MCF 10A (cell line): ENCODE measurements at places on chromosomes 1 and 21. TPM values are rescaled to one million over a fixed set of nuclear protein-coding genes. Genes with fewer than 3 reads are reported as not detected.
A peak's percentile ranks its signal among the peaks of the same experiment; 100 is the strongest.

Gene WDR77
- 35.7 and 54.2 TPM in 2 replicates for total RNA-seq

Gene KCNQ4
- total RNA-seq: not detected in 2 replicates

Gene RSBN1
- total RNA-seq: 11.8 and 15.7 TPM in 2 replicates

Gene ERICH3
- not detected in 2 replicates for total RNA-seq

Gene ZNF683
- not detected in 2 replicates for total RNA-seq

Gene TBX19
- 1.6 and 2.4 TPM in 2 replicates for total RNA-seq

Gene RGS4
- 0.28 TPM in 1 of 2 replicates, not detected in the other for total RNA-seq

Gene LRRC3
- not detected in 2 replicates for total RNA-seq

Gene IGSF9
- total RNA-seq: 0.25 and 0.44 TPM in 2 replicates

GRCh38 chr1:37487619-37487984, 13.2 kb downstream of the ZC3H12A start:
- H3K27ac ChIP-seq: peak overlapping the region; percentile 37
- H3K4me3 ChIP-seq: no peak overlapping the region
- H3K4me1 ChIP-seq: peaks cover 20% of the 10 kb centered on the region
- peaks cover 69% of the 10 kb centered on the region for H3K36me3 ChIP-seq
- DNase-seq: no peak
- H3K27me3 ChIP-seq: no peaks in the 10 kb centered on the region

GRCh38 chr1:182050481-182051448, 10.7 kb downstream of the ZNF648 start:
- peaks cover 6% of the 10 kb centered on the region for H3K4me1 ChIP-seq
- no peak overlapping the region for H3K27ac ChIP-seq
- no peaks in the 10 kb centered on the region for H3K36me3 ChIP-seq
- H3K4me3 ChIP-seq: no peak overlapping the region

DNA sequence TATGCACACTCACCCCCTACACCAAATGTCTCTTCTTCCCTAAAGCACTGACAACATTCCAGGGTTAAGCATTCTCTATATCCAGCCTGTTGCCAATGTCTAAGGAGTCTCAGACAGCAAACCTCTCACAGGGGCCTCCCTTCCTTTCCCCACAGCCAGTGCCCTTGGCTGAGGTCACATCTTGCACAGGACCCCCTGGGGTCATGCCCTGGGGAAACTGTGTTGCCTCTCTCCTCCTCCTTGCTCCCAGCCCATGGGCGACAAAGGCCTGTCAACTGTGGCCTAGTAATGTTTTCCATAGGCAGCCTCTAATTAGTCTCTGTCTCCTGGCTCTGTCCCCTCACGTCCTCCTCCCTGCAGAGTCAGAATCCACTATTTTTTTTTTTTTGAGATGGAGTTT, 54.6 kb downstream of the NENF start:
- H3K4me3 ChIP-seq: no peak overlapping the region
- H3K4me1 ChIP-seq: peaks cover 48% of the 10 kb centered on the region
- H3K36me3 ChIP-seq: no peaks in the 10 kb centered on the region
- peak overlapping the region; percentile 97 for H3K27ac ChIP-seq

DNA sequence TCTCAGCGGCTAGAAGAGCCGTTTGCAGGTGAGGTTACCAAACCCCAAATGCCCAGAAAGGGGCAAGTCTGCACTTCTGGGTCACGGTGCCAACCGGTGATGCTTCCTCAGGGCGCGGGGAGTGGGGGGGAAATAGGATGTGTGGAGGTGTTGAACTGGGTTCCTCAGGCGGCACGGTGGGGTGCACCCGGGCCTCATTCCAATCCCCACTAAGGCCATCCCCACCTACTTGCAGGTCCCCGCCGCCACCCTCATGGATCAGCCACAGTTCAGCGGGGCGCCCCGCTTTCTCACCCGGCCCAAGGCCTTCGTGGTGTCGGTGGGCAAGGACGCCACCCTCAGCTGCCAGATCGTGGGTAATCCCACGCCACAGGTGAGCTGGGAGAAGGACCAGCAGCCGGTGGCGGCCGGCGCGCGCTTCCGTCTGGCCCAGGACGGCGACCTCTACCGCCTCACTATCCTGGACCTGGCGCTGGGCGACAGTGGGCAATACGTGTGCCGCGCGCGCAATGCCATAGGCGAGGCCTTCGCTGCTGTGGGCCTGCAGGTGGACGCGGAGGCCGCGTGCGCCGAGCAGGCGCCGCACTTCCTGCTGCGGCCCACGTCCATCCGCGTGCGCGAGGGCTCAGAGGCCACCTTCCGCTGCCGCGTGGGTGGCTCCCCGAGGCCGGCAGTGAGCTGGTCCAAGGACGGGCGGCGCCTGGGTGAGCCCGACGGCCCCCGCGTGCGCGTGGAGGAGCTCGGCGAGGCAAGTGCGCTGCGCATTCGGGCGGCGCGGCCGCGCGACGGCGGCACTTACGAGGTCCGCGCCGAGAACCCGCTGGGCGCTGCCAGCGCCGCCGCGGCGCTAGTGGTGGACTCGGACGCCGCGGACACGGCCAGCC, 3.9 kb downstream of the OBSCN start:
- no peaks in the 10 kb centered on the region for H3K27me3 ChIP-seq
- DNase-seq: no peak
- peak overlapping the region; percentile 34 for H3K4me3 ChIP-seq
- no peaks in the 10 kb centered on the region for H3K36me3 ChIP-seq
- H3K4me1 ChIP-seq: peaks cover 8% of the 10 kb centered on the region

DNA sequence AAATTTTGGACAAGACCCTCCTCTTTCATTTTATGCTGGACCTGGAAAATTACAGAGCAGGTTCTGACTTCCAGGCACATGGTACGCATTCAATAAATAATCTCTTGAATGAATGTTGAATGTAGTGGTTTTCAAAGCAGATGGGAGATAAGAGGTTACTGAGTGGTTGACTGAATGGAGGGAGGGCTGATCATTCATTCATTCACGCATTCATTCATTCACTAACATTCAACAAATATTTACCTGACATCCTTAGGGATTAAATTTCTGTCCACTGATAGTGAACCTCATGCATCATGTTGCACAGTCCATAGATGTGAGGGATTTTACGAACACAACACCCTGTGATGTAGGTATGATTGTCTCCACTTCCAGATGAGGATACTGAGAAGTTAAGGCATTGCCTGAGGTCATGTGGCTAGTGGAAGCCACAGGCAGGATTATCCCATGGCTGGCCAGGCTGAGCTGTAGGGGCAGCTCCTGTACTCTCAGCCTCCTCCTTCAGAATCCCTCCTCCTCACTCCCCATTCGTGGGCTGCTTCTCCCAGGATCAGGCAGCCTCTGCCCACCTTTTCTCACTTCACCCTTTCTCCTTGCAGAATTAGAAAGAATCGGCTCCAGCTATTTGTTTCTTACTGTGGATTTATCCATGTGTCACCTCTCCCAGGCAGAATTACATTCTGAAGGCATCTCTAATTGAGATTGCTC, 48.4 kb upstream of the ATP5PO start:
- no peak for DNase-seq
- H3K36me3 ChIP-seq: no peaks in the 10 kb centered on the region
- no peak overlapping the region for H3K4me3 ChIP-seq

GRCh38 chr1:175870217-175870616, 126.8 kb upstream of the TNR start:
- DNase-seq: no peak
- H3K4me3 ChIP-seq: no peak overlapping the region

GRCh38 chr1:60133000-60133673, 59.6 kb upstream of the C1orf87 start:
- H3K4me1 ChIP-seq: peaks cover 5% of the 10 kb centered on the region
- H3K27me3 ChIP-seq: peaks cover 44% of the 10 kb centered on the region
- H3K36me3 ChIP-seq: no peaks in the 10 kb centered on the region
- H3K27ac ChIP-seq: no peak overlapping the region
- H3K4me3 ChIP-seq: no peak overlapping the region
- DNase-seq: no peak

- DNase-seq: no peak
- no peak overlapping the region for H3K4me3 ChIP-seq
- no peaks in the 10 kb centered on the region for H3K36me3 ChIP-seq
- no peaks in the 10 kb centered on the region for H3K27me3 ChIP-seq
These were observed 789.2 kb upstream of the RGS18 start for GRCh38 chr1:191368891-191369654.

DNA sequence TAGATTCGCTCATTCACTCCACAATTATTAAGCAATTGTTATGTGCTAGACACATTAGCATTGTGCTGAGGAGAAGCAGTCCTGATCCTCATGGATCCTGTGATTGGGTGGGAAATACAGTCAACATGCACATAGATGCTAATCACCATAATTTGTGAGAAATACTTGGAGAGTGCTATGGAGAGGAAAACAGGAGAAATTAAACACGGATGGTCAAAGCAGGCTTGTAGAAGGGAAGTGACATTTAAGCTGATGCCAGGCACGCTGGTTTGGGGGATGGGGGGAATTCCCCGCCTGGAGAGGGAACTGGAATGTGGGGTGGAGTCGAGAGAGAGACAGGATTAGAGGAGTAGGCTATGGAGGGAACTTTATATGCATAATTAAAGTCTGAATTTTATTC, 52.2 kb upstream of the L1TD1 start:
- H3K36me3 ChIP-seq: peaks cover 28% of the 10 kb centered on the region
- DNase-seq: no peak
- no peaks in the 10 kb centered on the region for H3K27me3 ChIP-seq
- H3K4me3 ChIP-seq: no peak overlapping the region

- no peaks in the 10 kb centered on the region for H3K4me1 ChIP-seq
- H3K36me3 ChIP-seq: no peaks in the 10 kb centered on the region
- H3K27me3 ChIP-seq: no peaks in the 10 kb centered on the region
- no peak for DNase-seq
These were observed 82.3 kb upstream of the TIAM1 start for GRCh38 chr21:31426235-31426797.

GRCh38 chr1:182851825-182852224, 12.7 kb downstream of the DHX9 start:
- H3K4me3 ChIP-seq: no peak overlapping the region
- H3K27ac ChIP-seq: no peak overlapping the region
- H3K27me3 ChIP-seq: no peaks in the 10 kb centered on the region
- DNase-seq: no peak
- peaks cover 100% of the 10 kb centered on the region for H3K36me3 ChIP-seq
- H3K4me1 ChIP-seq: peaks cover 31% of the 10 kb centered on the region

DNA sequence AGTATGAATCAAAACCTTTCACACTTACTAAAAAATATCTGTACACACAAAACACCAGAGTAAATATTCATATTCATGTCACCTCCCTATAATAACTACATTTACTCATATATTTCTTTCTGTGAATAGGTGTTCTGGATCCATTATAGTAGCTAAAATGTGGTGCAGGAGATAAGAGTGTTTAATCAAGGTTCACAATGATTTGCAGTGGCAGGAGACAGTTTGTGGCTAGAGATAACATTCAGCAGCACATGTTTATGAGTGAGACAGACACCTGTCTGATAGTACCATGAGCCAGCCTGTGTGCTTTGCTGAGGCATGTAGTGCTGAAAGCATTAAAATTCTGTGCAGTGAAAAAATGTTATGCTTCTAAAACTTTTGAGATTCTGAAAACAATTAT, 410.3 kb downstream of the SRGAP2C start:
- no peak for DNase-seq
- H3K4me3 ChIP-seq: no peak overlapping the region
- no peaks in the 10 kb centered on the region for H3K27me3 ChIP-seq

GRCh38 chr1:28064064-28064463, 24.3 kb downstream of the EYA3 start:
- H3K27ac ChIP-seq: no peak overlapping the region
- peak; percentile 61 for DNase-seq
- H3K27me3 ChIP-seq: no peaks in the 10 kb centered on the region
- peaks cover 24% of the 10 kb centered on the region for H3K4me1 ChIP-seq
- peak overlapping the region; percentile 23 for H3K4me3 ChIP-seq
- peaks cover 8% of the 10 kb centered on the region for H3K36me3 ChIP-seq

DNA sequence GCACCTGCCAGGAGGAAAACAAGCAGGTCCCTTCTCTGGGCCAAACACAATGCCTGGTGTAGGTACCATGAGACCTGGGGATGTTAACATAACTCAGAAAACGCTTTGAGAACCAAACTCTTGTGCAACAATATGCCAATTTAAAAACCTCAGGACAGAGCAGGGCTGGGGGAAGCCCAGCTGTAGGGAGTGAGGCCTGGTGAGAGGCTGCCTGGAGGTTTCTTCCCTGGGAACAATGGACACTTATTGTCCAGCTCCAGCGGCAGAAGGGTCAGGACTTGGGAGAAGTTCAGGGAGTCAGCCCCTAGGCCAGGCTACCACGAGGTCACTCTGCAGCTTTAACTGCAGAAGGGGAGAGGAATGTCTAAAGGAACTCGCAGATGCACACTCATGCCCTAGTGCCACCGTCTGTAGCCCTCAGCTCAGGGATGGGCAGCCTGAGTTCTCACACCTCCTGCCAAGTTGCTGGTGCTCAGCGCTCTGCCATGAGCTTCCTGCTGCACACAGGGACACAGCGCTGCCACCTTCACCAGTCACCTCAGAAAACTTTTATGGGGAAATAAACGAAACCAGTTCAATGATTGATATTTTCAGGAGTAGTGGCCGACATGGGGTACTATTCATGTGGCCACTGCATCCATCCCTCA, 8.5 kb downstream of the GPR157 start:
- no peaks in the 10 kb centered on the region for H3K27me3 ChIP-seq
- H3K4me3 ChIP-seq: no peak overlapping the region
- H3K4me1 ChIP-seq: peaks cover 4% of the 10 kb centered on the region
- no peak for DNase-seq
- H3K36me3 ChIP-seq: peaks cover 7% of the 10 kb centered on the region
- no peak overlapping the region for H3K27ac ChIP-seq

GRCh38 chr1:234601301-234602017, 8.5 kb downstream of the IRF2BP2 start:
- H3K27me3 ChIP-seq: no peaks in the 10 kb centered on the region
- H3K36me3 ChIP-seq: peaks cover 47% of the 10 kb centered on the region
- peak; percentile 72 for DNase-seq
- peak overlapping the region; percentile 96 for H3K27ac ChIP-seq

DNA sequence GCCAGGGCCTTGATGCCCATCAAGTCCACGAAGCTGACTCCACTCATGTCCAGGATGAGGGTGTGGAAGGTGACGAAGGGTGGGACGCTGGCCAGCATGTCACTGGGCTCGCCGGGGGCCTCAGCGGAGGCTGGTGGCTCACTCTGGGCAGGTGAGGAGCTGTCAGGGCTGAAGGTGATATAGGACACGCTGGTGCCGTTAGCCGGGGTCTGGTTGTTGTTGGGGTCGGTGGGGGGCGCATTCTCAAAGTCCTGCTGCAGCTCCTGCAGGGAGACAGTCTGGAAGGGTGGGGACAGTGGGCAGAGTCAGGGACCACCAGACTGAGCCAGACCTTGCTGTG, 21.7 kb downstream of the SLC26A9 start:
- DNase-seq: no peak
- peaks cover 6% of the 10 kb centered on the region for H3K36me3 ChIP-seq
- peaks cover 27% of the 10 kb centered on the region for H3K27me3 ChIP-seq
- no peak overlapping the region for H3K27ac ChIP-seq

- H3K4me3 ChIP-seq: no peak overlapping the region
- no peaks in the 10 kb centered on the region for H3K36me3 ChIP-seq
- H3K27me3 ChIP-seq: peaks cover 35% of the 10 kb centered on the region
These were observed 1.3 kb upstream of the LMOD1 start for GRCh38 chr1:201947697-201948008.

DNA sequence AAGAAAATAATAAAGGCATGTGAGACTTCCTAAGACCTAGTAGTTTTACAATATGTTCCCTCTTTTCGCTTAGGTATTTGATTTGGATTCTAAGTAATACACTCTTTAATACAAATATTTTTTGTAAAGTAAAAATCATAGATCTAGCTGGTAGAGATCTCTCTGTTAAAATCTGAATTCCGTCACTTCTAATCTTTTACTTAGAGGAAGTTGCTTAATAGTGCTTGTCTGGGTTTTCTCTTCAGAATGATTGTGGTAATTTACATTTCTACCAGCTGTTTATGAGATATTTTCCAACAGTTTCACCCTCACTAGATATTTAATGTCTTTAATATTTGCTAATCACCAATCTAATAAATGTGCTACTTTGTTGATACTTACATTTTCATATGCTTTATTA, 23.3 kb downstream of the RBM11 start:
- no peaks in the 10 kb centered on the region for H3K27me3 ChIP-seq
- H3K4me3 ChIP-seq: no peak overlapping the region
- no peaks in the 10 kb centered on the region for H3K4me1 ChIP-seq
- no peak for DNase-seq
- H3K36me3 ChIP-seq: no peaks in the 10 kb centered on the region
- no peak overlapping the region for H3K27ac ChIP-seq
